ENCODE measurements at places on chromosomes 6 and 20.

DNA sequence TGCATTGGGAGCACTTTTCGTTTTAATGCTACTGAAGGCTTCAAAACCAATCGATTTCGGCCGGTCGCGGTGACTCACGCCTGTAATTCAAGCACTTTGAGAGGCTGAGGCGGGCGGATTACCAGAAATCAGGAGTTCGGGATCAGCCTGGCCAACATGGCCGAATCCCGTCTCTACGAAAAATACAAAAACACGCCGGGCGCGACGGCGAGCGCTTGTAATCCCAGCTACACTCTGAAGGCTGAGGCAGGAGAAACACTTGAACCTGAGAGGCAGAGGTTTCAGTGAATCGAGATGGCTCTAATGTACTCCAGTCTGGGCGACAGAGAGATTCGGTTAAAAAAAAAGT, 58.4 kb downstream of the TRIM38 start:
- DNase-seq: no peak

DNA sequence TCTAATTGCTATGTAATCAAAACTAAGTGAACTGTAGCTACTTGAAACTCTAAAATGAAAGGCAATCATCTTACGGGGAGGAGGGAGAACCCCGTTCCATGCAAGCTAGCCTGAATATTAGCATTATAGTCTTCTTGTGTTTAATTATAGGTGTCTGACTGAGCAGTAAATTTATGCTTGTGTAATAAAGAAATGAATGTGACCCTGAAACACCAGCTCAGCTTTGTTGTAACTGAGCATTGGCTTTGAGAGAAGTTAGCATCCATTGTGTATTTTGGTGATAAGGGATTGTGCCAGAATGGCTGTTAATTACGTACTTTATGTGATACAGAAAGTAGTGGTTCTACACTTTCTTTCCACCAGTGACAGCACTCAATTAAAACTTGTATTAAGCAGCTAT, 86.9 kb downstream of the QKI start:
- DNase-seq: no peak

- no peak for DNase-seq
Measured at GRCh38 chr20:40508821-40509220, 180.2 kb downstream of the MAFB start.

DNA sequence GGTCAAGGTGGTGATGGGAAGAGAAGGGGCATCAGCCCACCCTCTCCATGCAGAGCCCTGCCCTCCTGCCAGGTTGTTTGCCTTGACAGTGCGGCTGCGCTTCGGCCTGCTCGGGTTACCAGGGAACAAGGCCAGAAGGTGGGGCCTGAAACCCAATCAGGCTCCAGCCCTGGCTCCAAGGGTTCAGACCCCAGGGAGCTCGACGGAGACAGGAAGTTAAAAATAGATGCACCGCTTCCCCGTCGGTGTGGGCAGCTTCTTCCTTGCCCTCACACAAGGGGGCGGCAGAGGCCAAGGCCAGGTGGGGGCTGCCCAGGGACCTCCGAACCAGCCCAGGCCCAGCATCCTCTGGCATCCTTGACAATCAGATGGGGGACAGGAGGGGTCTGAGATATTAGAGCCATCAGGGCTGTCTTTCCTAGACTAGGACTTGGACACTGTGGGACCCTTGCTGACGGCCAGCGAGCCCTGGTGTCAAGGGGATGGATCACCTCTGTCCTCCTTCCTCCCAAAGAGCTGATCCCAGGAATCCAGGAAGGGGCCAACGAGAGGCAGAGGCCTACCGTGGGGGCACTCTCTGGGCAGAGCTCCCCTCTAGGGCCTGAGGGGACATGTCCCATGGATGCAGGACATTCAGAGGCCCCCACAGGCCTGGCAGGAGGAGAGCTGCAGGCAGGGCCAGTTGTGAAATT, 65.2 kb downstream of the RIPOR3 start:
- DNase-seq: peak; percentile 87

- no peak for DNase-seq
Measured at GRCh38 chr6:129709196-129709768, 695 bp downstream of the ARHGAP18 start.

GRCh38 chr20:4071178-4071693, 55.9 kb upstream of the RNF24 start:
- DNase-seq: no peak

- DNase-seq: no peak
Measured at GRCh38 chr20:35603695-35604448, 11.8 kb upstream of the SPAG4 start.

DNA sequence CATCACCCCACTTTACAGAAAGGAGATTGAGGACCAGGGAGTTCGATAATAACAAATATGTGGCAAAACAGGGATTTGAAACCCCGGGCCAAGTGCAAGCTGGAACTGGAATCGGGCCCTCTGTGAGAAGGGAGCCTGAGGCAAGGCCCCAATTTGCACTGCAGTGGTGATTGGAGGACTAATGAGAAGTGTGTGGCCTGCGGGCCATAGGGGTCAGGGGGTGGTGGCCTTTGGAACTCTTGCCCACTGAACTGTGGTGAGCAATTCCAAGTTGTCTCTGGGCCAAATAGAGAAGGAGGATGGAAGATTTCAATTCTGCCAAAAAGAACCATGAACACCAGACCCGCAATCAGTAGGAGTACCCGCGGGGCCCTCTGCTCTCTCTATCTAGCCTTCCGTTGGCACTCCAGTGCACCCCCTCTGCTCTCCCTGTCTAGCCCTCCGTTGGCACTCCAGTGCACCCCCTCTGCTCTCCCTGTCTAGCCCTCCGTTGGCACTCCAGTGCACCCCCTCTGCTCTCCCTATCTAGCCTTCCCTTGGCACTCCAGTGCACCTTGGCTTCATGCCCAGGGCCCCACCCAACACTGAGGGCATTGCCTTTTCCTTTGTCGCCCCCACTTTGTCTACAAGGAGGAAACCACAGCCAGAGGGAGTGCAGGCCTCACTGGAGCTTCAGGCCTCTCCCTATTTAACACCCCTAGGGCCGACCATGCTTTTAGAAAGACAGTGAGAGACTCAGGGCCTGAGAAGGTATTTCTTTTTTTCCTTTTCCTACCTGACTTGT, 6.0 kb upstream of the PTPRA start:
- DNase-seq: no peak

GRCh38 chr20:24460712-24461111, 8.7 kb upstream of the SYNDIG1 start:
- no peak for DNase-seq

DNA sequence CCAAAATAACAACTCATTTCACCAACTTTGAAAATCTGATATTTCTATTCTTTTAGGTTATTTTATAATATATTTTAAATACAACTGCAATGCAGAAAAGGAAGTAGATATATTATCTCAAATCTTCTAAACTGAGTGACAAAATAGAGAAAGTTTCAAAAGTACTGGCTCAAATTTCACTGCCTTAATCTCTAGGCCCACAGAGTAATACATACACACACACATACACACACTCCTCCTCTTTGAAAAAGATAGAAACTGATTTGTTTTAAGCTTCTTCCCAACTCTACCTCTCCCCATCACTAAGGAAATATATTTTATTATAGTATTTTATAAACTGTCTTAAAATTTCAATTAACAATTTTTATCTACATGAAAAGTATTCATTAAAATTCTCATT, 36.2 kb downstream of the ARHGAP18 start:
- DNase-seq: no peak

- DNase-seq: no peak
Measured at GRCh38 chr6:169661391-169661756, 40.5 kb downstream of the WDR27 start.

GRCh38 chr6:2818593-2818992, 23.1 kb downstream of the SERPINB1 start:
- no peak for DNase-seq
